ENCODE measurements at places on chromosomes 11 and 22.

- peaks cover 10% of the 10 kb centered on the region for H3K36me3 ChIP-seq
- no peak for DNase-seq
- peaks cover 9% of the 10 kb centered on the region for H3K4me1 ChIP-seq
- H3K27ac ChIP-seq = no peak overlapping the region
- no peaks in the 10 kb centered on the region for H3K27me3 ChIP-seq
These were observed 669 bp upstream of the GAL3ST1 start for GRCh38 chr22:30574997-30575671.

DNA sequence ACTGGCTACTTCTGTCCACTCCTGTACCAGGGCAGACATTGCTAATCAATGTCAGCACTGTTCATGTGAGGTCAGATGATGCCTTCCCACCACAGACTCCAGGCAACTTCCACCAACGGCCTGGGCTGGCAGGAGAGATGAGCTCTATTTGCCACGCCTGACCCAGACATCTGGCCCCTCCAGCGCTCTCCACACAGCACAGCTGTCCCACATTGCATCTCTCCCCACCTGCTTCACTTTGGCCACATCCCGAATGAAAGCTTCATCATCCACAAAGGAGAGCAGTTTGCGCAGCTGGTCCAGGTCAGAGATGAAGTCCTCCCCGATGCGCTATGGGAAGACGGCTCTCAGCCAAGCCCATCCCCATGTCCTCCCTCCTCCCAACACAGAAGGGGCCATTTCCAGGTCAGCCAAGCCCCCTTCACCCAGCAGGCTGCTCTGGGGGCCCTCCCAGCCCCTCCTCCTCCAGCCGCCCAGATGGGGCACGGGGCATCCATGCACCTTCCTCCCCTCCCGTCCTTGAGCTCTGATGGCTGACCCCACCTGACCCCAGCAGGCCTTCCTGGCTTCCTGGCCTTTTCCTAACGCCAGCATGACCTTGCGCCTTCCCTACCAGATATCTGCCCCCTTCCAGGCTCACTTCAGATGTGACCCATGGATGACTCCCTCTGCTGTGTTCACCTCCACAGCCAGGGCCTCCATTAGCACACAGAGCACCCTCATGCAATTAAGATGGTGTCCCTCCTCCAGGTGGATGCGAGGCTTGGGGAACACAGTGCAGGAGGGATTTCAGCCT is 7.4 kb downstream of the PYGM start:
- peaks cover 20% of the 10 kb centered on the region for H3K4me1 ChIP-seq
- H3K36me3 ChIP-seq = no peaks in the 10 kb centered on the region
- H3K27ac ChIP-seq = peak overlapping the region; percentile 41
- H3K4me3 ChIP-seq = no peak overlapping the region

GRCh38 chr22:46322711-46323110 is 12.8 kb upstream of the TRMU start:
- H3K4me1 ChIP-seq = no peaks in the 10 kb centered on the region
- no peak for DNase-seq
- H3K27ac ChIP-seq = peak overlapping the region; percentile 9
- no peaks in the 10 kb centered on the region for H3K36me3 ChIP-seq
- H3K4me3 ChIP-seq = no peak overlapping the region

- peaks cover 2% of the 10 kb centered on the region for H3K36me3 ChIP-seq
- peaks cover 33% of the 10 kb centered on the region for H3K4me1 ChIP-seq
- no peak for DNase-seq
- H3K27me3 ChIP-seq = no peaks in the 10 kb centered on the region
- no peak overlapping the region for H3K4me3 ChIP-seq
These were observed 15.2 kb downstream of the ATXN10 start for GRCh38 chr22:45686836-45687235.

- H3K36me3 ChIP-seq = peaks cover 2% of the 10 kb centered on the region
- DNase-seq = no peak
- no peaks in the 10 kb centered on the region for H3K4me1 ChIP-seq
These were observed 61.6 kb upstream of the CDON start for GRCh38 chr11:126124231-126124661.

GRCh38 chr11:44814881-44815592 is 88.3 kb downstream of the TSPAN18 start:
- H3K27ac ChIP-seq = no peak overlapping the region
- H3K4me1 ChIP-seq = peaks cover 44% of the 10 kb centered on the region
- no peak overlapping the region for H3K4me3 ChIP-seq
- H3K27me3 ChIP-seq = no peaks in the 10 kb centered on the region

- H3K4me1 ChIP-seq = peaks cover 24% of the 10 kb centered on the region
- H3K27ac ChIP-seq = no peak overlapping the region
- DNase-seq = no peak
- H3K4me3 ChIP-seq = no peak overlapping the region
These were observed 2.5 kb downstream of the BATF2 start for GRCh38 chr11:64994318-64994717.

DNA sequence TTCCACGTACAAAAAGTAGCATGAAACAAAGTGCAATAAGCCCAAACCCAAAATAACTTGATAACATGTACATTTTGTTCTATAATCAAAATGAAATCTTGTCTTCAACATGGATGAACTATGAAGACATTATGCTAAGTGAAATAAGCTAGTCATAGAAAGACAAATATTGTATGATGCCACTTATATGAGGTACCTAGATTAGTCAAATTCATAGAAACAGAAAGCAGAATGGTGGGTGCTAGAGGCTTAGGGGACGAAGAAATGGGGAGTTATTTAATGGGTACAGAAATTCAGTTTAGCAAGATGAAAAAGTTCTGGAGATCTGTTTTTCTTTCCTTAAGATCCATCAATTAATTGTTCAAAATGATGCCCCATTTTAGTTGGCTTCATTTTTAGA is 7.5 kb downstream of the PGM2L1 start:
- H3K4me1 ChIP-seq = peaks cover 36% of the 10 kb centered on the region
- no peak for DNase-seq
- H3K27ac ChIP-seq = peak overlapping the region; percentile 77
- H3K27me3 ChIP-seq = no peaks in the 10 kb centered on the region
